Fibroblast of skin of right quadriceps (primary cell): ENCODE measurements at places on chromosomes 6 and 20.
A peak's percentile ranks its signal among the peaks of the same experiment; 100 is the strongest.

DNA sequence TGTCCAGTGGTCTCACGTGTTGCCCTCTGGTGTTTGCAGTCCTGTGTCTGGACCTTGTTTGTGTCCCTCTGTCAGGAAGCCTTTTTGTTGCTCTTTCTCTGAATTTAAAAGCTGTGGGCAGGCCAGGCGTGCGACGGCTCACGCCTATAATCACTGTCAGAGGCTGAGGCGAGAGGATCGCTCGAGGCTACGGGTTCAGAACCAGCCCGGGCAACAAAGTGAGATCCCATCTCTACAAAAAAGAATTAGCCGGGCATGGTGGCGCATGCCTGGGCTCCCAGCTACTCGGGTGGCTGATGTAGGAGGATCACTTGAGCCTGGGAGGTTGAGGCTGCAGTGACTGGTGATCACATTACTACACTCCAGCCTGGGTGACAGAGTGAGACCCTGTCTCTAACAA is 28.5 kb downstream of the OSBPL2 start:
- DNase-seq = no peak

- DNase-seq = no peak
Measured at GRCh38 chr6:165751486-165751885, 88.4 kb upstream of the PDE10A start.

GRCh38 chr20:14830466-14830865 is 493.1 kb upstream of the FLRT3 start:
- DNase-seq = no peak

GRCh38 chr6:128311944-128312570 is 208.3 kb downstream of the PTPRK start:
- no peak for DNase-seq

DNA sequence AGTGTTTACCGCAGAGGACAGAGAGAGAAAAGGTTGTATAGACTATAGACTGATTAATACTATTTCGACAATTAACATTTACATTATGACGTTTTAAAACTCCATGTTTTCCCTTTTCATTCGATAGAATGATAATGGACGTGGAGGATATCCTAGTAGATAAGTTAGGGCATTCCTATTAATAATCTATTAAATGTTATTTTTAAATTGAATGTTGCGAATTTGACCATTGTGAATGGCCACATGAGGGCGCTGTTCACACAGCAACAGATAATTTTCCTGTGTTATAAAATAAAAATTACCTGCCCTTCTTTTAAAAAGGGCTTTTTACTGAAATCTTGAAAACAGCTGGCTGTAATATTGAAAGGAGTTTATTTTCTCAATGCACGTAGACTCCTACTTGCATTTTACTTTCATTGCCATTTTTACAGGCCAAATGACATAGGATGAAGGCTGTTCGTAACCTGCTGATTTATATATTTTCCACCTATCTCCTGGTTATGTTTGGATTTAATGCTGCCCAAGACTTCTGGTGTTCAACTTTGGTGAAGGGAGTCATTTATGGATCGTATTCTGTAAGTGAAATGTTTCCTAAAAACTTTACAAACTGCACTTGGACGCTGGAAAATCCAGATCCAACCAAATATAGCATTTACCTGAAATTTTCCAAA is 3.3 kb downstream of the ADGRB3 start:
- peak; percentile 19 for DNase-seq
